ENCODE measurements at places on chromosomes 16 and 17. TPM values are rescaled to one million over a fixed set of nuclear protein-coding genes. Genes with fewer than 3 reads are reported as not detected.

TTLL6 gene
- total RNA-seq = not detected

SMIM5 gene
- total RNA-seq = 0.75 TPM

MPP2 gene
- total RNA-seq = 4.0 TPM

PERCC1 gene
- not detected for total RNA-seq

PIK3R5 gene
- 153 TPM for total RNA-seq

SEPHS2 gene
- total RNA-seq = 25.9 TPM

KCNJ16 gene
- total RNA-seq = not detected

NPIPB13 gene
- 10.8 TPM for total RNA-seq

SNX20 gene
- 26.6 TPM for total RNA-seq

KCNJ18 gene
- total RNA-seq = not detected

DNA sequence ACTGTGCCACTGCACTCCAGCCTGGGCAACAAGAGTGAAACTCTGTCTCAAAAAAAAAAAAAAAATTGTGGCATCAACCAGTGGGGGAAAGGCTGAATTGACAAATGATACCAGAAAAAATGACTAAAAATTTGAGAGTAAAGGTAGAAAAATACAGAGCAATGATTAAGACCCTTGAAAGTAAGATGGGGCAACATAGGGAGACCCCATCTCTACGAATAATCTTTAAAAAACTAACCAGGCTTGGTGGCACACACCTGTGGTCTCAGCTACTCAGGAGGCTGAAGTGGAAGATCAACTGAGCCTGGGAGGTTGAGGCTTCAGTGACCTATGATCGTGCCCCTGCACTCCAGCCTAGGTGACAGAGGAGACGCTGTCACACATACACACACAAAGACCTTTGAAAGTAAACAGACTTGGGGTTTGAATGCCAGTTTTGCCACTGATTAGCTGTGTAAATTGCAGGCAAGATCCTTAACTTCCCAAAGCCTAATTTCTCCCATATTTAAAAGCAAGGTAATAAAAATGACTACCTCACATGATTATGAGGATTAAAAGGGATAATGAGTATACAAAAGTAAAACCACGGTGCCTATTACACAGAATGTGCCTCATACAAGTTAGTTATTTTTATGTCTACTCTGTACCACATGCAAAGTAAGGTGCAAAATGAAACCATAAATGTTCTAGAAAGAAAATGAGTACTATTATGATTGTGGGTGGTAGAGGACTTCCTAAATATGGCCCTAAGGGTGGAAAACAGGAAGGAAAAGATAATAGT, 21.7 kb upstream of the PAFAH1B1 start:
- H3K4me3 ChIP-seq = no peak overlapping the region
- no peaks in the 10 kb centered on the region for H3K4me1 ChIP-seq
- H3K27me3 ChIP-seq = no peaks in the 10 kb centered on the region
- no peak for DNase-seq
- H3K27ac ChIP-seq = no peak overlapping the region

GRCh38 chr16:17194190-17194780, 276.5 kb downstream of the XYLT1 start:
- no peaks in the 10 kb centered on the region for H3K4me1 ChIP-seq
- no peak overlapping the region for H3K4me3 ChIP-seq
- peak; percentile 53 for DNase-seq
- peaks cover 31% of the 10 kb centered on the region for H3K36me3 ChIP-seq
- no peak overlapping the region for H3K27ac ChIP-seq

- H3K4me1 ChIP-seq = peaks cover 35% of the 10 kb centered on the region
- no peak for DNase-seq
- H3K27me3 ChIP-seq = peaks cover 4% of the 10 kb centered on the region
- peaks cover 3% of the 10 kb centered on the region for H3K36me3 ChIP-seq
- no peak overlapping the region for H3K27ac ChIP-seq
These were observed 53.1 kb downstream of the PRMT7 start for GRCh38 chr16:68363658-68364521.

- no peak overlapping the region for H3K27ac ChIP-seq
- DNase-seq = no peak
- H3K27me3 ChIP-seq = no peaks in the 10 kb centered on the region
- H3K36me3 ChIP-seq = no peaks in the 10 kb centered on the region
- H3K4me3 ChIP-seq = no peak overlapping the region
These were observed 495.6 kb upstream of the CDH11 start for GRCh38 chr16:65617421-65617820.

GRCh38 chr17:40553694-40554534, 11.4 kb downstream of the CCR7 start:
- H3K27ac ChIP-seq = peak overlapping the region; percentile 100
- peak overlapping the region; percentile 21 for H3K4me3 ChIP-seq
- peaks cover 77% of the 10 kb centered on the region for H3K36me3 ChIP-seq

DNA sequence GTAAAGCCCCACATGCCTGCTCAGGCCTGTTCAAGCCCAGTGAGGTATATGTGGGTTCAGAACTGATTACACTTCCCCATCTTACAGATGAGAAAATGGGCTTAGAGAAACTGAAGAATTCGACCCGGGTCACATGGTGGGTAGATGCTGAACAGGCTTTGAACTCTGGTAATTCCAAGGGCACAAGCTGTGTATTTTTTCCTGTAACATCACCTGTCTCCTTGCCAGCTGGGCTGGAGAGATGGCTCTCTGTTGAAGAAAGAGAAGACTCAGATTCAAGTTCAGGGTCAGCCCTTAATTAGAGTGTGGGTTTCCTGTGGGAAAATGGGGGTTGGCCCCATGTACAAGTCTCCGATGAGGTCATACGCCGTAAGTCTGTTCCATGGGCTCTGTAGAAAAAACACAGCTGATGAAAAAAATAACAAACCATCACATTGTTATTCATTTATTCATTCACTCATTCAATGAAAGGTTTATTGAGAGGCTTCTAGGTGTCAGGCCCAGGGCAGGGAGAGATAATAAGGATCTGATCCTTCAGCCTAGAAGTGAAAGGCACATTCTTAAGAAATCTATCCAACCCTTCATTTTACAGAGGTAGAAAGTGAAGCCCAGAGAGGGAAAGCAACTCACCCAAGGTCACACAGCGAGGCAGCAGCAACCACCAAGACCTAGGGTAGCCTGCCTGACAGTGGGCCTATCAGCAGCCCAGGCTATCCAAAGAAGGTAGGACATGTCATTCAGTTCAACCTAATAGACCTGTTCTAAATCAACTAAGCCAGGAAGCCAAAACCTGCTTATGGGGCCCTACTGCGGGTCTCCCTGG, 482.8 kb downstream of the SOX9 start:
- DNase-seq = no peak
- H3K27me3 ChIP-seq = peaks cover 3% of the 10 kb centered on the region
- H3K4me3 ChIP-seq = no peak overlapping the region
- no peak overlapping the region for H3K27ac ChIP-seq
- H3K4me1 ChIP-seq = no peaks in the 10 kb centered on the region

DNA sequence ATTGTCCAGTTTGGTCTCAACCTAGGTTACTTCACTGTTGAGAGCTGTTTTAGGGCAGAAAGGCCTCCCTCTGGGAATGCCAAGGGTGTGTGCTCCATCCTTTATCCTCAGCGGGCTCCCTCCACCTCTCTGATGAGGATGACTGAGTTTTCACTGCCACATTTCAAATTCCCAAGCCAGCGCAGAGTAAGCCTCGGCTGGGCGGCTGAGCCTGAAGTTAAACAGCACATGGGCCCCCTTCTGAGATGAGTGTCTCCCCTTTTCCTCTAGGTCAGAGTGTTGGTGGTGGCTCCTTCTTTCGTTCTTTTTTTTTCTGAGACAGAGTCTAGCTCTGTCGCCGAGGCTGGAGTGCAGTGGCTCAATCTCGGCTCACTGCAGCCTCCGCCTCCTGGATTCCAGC, 5.5 kb upstream of the GCSH start:
- H3K4me1 ChIP-seq = peaks cover 6% of the 10 kb centered on the region
- DNase-seq = no peak
- no peaks in the 10 kb centered on the region for H3K27me3 ChIP-seq
- H3K27ac ChIP-seq = no peak overlapping the region

- H3K27me3 ChIP-seq = peaks cover 18% of the 10 kb centered on the region
- H3K27ac ChIP-seq = no peak overlapping the region
These were observed 3.3 kb downstream of the ITGA2B start for GRCh38 chr17:44386182-44386525.

GRCh38 chr16:54193013-54193664, 93.4 kb downstream of the IRX3 start:
- H3K27ac ChIP-seq = no peak overlapping the region
- H3K4me1 ChIP-seq = no peaks in the 10 kb centered on the region
- DNase-seq = no peak
- no peaks in the 10 kb centered on the region for H3K36me3 ChIP-seq
- H3K27me3 ChIP-seq = peaks cover 6% of the 10 kb centered on the region

DNA sequence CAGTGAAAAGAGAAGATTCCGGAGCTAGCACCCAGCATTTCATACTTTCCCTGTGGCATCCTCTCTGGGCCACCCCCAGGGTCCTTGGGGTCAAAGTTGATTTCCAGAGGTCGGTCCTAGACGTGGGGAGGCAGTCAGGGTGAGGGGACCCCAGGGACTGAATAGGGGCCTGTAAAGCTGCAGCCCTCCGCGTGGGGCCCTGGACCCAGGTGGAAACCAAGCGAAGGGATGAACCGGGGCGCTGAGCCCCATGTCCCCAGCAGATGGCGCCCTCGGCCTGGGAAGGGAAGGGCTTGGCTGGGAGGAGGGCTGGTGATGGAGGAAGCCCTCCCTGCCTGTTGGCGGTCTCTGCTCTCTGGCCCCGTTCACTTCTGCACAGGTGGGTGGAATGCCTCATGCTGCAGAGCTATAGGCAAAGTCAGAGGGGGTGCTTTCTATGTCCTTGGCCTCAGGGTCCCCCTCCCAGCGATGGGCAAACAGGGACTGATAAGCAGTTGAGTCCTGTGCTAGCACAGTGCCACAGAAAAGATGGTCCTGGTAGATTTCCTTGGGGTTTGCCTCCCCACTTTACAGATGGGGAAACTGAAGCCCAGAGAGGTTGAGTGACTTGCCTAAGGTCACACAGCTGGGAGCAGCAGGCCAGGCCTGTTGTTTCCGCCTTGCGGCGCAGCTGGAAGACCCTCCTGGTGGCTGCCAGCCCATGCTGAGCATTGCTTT, 163.4 kb upstream of the CIBAR2 start:
- no peak overlapping the region for H3K4me3 ChIP-seq
- DNase-seq = peak; percentile 61
- H3K27me3 ChIP-seq = peaks cover 4% of the 10 kb centered on the region
- H3K27ac ChIP-seq = no peak overlapping the region

GRCh38 chr16:11675561-11676511, 7.6 kb downstream of the SNN start:
- DNase-seq = no peak
- H3K27me3 ChIP-seq = no peaks in the 10 kb centered on the region
- H3K4me3 ChIP-seq = no peak overlapping the region
- peaks cover 86% of the 10 kb centered on the region for H3K4me1 ChIP-seq
- no peak overlapping the region for H3K27ac ChIP-seq
- H3K36me3 ChIP-seq = peaks cover 45% of the 10 kb centered on the region

GRCh38 chr17:12098568-12098967, 77.9 kb downstream of the MAP2K4 start:
- no peak overlapping the region for H3K27ac ChIP-seq
- peaks cover 20% of the 10 kb centered on the region for H3K36me3 ChIP-seq
- no peaks in the 10 kb centered on the region for H3K4me1 ChIP-seq
- H3K27me3 ChIP-seq = no peaks in the 10 kb centered on the region
- no peak overlapping the region for H3K4me3 ChIP-seq

GRCh38 chr16:67054901-67055300, 26.0 kb downstream of the CBFB start:
- H3K27ac ChIP-seq = no peak overlapping the region
- H3K27me3 ChIP-seq = no peaks in the 10 kb centered on the region
- peaks cover 26% of the 10 kb centered on the region for H3K4me1 ChIP-seq
- no peak for DNase-seq

GRCh38 chr17:55116440-55116914, 147.9 kb downstream of the STXBP4 start:
- no peak overlapping the region for H3K27ac ChIP-seq
- H3K4me3 ChIP-seq = no peak overlapping the region
- no peaks in the 10 kb centered on the region for H3K4me1 ChIP-seq
- H3K27me3 ChIP-seq = no peaks in the 10 kb centered on the region

DNA sequence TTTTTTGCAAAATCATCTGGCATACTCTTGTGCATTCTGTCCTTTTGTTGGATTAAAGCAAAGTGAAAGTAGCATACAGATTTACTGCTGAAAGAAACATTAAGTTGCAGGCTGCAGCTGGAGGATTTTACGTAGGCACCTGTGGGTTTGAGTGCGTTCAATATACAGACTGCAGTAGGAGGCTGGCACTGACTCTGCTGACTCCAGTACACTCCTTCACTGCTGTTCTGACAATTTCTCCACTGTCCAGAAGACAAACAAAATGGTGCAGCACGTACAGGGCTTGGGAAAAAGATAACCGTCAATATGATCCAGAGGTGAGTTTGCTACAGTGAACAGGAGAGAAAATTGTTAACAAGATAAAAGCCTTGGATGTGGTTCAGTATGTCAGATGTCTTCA, 73.3 kb downstream of the TANC2 start:
- H3K36me3 ChIP-seq = no peaks in the 10 kb centered on the region
- H3K27me3 ChIP-seq = no peaks in the 10 kb centered on the region
- H3K4me3 ChIP-seq = no peak overlapping the region
- no peaks in the 10 kb centered on the region for H3K4me1 ChIP-seq
- no peak for DNase-seq

- H3K36me3 ChIP-seq = no peaks in the 10 kb centered on the region
- no peak for DNase-seq
- no peak overlapping the region for H3K4me3 ChIP-seq
- H3K27ac ChIP-seq = no peak overlapping the region
These were observed 8.9 kb downstream of the TLE7 start for GRCh38 chr16:71432906-71433305.

DNA sequence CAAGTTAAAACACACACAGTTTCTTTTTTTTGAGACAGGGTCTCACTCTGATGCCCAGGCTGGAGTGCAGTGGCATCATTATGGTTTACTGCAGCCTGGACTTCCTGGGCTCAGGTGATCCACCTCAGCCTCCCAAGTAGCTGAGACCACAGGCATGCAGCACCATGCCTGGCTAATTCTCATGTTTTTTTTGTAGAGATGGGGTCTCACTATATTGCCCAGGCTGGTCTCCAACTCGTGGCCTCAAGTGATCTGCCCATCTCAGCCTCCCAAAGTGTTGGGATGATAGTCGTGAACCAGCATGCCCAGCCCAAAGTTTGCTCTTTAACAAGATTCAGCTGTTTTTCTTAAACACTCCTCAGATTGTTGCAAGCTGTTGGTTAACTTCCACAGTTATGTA, 39.0 kb downstream of the PRPSAP2 start:
- H3K36me3 ChIP-seq = peaks cover 26% of the 10 kb centered on the region
- no peak for DNase-seq
- H3K27me3 ChIP-seq = no peaks in the 10 kb centered on the region
- H3K27ac ChIP-seq = no peak overlapping the region
- H3K4me3 ChIP-seq = no peak overlapping the region

DNA sequence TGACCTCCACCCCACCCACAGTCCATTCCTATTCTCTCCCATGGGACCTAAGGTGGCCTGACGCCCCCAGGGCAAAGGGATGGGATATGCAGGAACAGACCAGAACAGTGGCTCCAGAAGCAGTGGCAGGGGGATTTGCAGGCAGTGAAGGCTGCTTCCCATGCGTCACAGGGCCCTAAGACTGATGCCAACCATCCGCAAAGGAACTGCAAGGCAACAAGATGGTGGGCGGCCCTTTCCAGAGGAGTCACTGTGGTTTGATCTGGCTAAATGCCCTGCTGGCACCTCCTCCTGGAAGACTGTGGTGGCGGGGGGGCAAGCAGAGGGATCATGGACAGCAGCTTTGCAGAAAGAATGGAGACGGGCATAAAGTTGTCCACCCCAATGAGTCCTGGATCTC, 4.4 kb upstream of the SLC39A11 start:
- H3K4me1 ChIP-seq = peaks cover 15% of the 10 kb centered on the region
- H3K27ac ChIP-seq = no peak overlapping the region
- DNase-seq = no peak
- H3K27me3 ChIP-seq = peaks cover 4% of the 10 kb centered on the region

GRCh38 chr17:51251010-51251409, 8.8 kb downstream of the MBTD1 start:
- H3K4me1 ChIP-seq = peaks cover 3% of the 10 kb centered on the region
- no peaks in the 10 kb centered on the region for H3K27me3 ChIP-seq
- H3K4me3 ChIP-seq = no peak overlapping the region
- peaks cover 28% of the 10 kb centered on the region for H3K36me3 ChIP-seq
- DNase-seq = no peak
- H3K27ac ChIP-seq = no peak overlapping the region
